Endothelial cell of umbilical vein (primary cell): ENCODE measurements at places on chromosomes 3 and 15.

GRCh38 chr3:87318617-87319021 lies 42.2 kb upstream of the POU1F1 start:
- H3K4me3 ChIP-seq = no peak overlapping the region
- DNase-seq = peak; percentile 80
- no peaks in the 10 kb centered on the region for H3K27me3 ChIP-seq
- no peak overlapping the region for H3K27ac ChIP-seq
- H3K4me1 ChIP-seq = peaks cover 8% of the 10 kb centered on the region

- no peak for DNase-seq
- no peaks in the 10 kb centered on the region for H3K4me1 ChIP-seq
- no peaks in the 10 kb centered on the region for H3K27me3 ChIP-seq
- H3K36me3 ChIP-seq = no peaks in the 10 kb centered on the region
- H3K4me3 ChIP-seq = no peak overlapping the region
These were observed 24.3 kb downstream of the MTHFS start for GRCh38 chr15:79872358-79873017.

- no peak overlapping the region for H3K27ac ChIP-seq
- peak; percentile 39 for DNase-seq
- no peaks in the 10 kb centered on the region for H3K36me3 ChIP-seq
- no peak overlapping the region for H3K4me3 ChIP-seq
- peaks cover 19% of the 10 kb centered on the region for H3K4me1 ChIP-seq
These were observed 76.3 kb upstream of the FAM98B start for GRCh38 chr15:38377636-38378035.

GRCh38 chr15:80920271-80920699 lies 69.3 kb downstream of the MESD start:
- no peaks in the 10 kb centered on the region for H3K36me3 ChIP-seq
- no peaks in the 10 kb centered on the region for H3K4me1 ChIP-seq
- no peaks in the 10 kb centered on the region for H3K27me3 ChIP-seq
- no peak overlapping the region for H3K27ac ChIP-seq
- H3K4me3 ChIP-seq = no peak overlapping the region

GRCh38 chr15:80679804-80680175 lies 15.3 kb upstream of the ABHD17C start:
- no peak overlapping the region for H3K4me3 ChIP-seq
- peaks cover 10% of the 10 kb centered on the region for H3K27me3 ChIP-seq
- H3K36me3 ChIP-seq = no peaks in the 10 kb centered on the region
- no peak overlapping the region for H3K27ac ChIP-seq
- H3K4me1 ChIP-seq = no peaks in the 10 kb centered on the region

- no peaks in the 10 kb centered on the region for H3K36me3 ChIP-seq
- H3K4me3 ChIP-seq = no peak overlapping the region
- H3K27me3 ChIP-seq = no peaks in the 10 kb centered on the region
- no peak for DNase-seq
- no peak overlapping the region for H3K27ac ChIP-seq
- H3K4me1 ChIP-seq = peaks cover 5% of the 10 kb centered on the region
These were observed 47.6 kb upstream of the HEG1 start for GRCh38 chr3:125103406-125103805.
